ENCODE measurements at places on chromosomes 11 and 22.

DNA sequence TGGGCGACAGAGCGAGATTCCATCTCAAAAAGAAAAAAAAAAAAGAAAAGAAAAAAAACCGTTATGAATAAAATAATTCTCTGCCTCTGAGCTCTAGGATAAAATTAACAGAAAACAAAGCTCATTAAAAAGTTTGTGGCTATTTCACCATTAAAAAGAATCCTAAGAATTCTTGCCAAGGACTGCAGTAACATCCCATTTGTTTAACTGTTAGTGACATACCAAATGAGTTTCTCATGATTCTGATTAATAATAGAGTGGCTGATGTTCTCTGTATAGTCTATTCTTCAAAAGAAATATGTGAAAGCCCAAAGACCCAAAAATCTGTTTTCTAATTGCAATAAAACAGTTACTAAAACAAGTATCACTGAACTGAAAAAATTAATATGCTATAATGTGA lies 19.7 kb downstream of the CLNS1A start:
- no peak for DNase-seq

GRCh38 chr11:60566776-60567175 lies 51.6 kb downstream of the MS4A13 start:
- DNase-seq, result no peak

DNA sequence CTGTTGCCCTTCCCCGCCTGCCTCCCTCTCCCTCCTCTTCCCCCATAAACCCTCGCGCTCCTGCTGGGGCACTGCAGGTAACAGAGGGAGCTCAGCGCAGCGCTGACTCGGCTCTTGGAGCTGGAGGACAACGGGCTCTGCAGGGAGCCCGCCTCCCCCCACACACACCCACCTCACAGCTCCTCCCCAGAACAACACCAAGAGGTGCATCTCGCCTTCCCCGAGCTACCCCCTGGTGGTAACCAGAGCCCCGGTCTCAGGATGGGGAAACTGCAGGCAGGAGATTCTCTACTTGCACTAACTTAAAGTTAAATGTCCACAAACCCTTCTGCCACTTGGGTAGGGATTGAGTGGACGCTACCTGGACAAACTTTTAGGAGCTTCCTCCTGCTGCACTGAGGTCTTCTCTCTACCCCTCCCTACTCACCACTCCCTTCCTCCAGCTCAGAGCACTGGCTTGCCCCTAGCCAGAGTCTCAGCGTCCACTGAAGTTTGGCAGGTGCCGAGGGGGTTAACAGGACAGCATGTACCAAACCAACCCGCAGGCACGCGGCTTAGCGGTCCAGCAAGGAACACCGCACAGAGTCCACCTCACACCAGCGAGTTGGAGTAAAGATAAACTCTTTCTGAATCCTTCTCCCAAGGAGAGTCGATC lies 4.0 kb upstream of the SCN4B start:
- no peak for DNase-seq

- DNase-seq, result no peak
These were observed 4.5 kb downstream of the ZMAT5 start for GRCh38 chr22:29762263-29762662.

GRCh38 chr22:41538583-41538982 lies 5.7 kb downstream of the POLR3H start:
- DNase-seq, result no peak

DNA sequence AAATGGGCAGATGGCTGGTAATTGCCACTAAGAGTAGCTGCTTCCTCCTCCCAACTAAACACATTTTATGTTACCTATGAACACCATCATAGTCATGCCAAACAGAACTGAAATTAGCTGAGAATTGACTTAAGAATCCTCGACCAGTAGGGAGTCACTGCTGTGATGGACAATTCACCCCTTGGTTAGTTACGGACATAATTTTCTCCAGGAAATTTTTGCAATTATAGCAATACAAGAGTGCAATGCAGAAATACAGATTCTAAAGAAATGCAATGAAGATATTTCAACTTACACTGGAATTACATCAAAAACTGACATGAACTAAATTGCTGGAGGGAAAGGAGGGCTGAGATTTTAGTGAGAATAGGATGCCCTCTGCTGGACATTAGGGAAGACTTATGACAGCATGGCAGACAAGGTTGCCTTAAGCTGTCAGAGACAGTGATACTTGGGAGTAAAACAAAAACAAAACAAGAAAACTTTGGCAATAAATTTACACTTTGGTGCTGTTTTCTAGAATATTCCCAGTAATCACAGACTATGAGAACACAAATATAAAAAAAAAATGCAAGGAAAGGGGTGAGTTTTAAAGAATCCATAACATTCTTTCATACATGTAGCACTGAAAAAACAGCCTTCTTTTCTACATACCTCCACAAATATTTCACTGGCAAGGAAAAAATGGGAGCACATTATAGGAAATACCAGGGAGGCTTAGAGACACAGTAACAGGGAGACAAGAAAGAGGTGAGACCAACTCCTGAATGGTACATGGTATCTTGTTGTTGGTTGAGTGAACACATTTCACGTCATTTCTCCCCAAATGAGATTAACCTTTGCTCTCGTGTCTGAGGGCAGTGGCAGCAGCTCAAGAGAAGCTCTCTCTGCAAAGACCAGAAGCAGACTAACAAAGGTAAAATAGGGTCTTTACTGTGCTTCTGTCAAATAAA lies 11.2 kb upstream of the PPP2R1B start:
- DNase-seq, result no peak

DNA sequence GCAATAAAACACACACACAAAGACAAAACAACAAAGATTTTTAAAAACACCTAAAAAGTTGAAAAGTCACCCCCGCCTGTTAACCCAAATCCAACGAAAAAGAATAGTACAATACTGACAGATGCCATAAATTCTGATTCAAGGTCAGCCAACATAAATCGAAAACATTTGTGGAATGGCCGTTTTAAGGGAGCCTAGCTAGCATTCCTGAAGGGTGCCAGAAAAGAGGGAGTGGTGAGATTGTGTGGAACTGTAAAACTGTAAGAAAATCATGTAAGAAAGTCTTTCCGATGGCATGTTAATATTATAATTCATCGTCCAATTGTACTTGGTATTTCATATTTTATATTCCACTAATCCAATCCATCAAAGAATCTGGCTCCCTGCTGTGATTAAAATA lies 75.1 kb downstream of the RAB38 start:
- no peak for DNase-seq

- no peak for DNase-seq
These were observed 99.5 kb upstream of the API5 start for GRCh38 chr11:43212279-43212678.

DNA sequence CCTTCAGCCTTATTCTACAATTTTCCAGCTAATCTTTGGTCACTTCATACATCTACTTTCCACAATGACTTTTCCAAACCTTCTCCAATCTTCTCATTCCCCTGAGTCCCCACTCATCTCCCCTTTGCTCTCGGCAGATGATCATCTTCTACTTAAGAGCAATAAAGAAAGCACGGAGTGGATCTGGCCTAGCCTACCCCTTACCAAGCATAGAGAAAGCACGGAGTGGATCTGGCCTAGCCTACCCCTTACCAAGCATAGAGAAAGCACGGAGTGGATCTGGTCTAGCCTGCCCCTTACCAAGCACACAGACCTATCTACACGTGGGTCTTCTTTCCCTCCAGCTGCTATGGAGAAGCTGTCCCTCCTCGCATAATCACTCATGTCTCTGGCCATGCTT lies 558.6 kb downstream of the OPCML start:
- DNase-seq, result no peak

DNA sequence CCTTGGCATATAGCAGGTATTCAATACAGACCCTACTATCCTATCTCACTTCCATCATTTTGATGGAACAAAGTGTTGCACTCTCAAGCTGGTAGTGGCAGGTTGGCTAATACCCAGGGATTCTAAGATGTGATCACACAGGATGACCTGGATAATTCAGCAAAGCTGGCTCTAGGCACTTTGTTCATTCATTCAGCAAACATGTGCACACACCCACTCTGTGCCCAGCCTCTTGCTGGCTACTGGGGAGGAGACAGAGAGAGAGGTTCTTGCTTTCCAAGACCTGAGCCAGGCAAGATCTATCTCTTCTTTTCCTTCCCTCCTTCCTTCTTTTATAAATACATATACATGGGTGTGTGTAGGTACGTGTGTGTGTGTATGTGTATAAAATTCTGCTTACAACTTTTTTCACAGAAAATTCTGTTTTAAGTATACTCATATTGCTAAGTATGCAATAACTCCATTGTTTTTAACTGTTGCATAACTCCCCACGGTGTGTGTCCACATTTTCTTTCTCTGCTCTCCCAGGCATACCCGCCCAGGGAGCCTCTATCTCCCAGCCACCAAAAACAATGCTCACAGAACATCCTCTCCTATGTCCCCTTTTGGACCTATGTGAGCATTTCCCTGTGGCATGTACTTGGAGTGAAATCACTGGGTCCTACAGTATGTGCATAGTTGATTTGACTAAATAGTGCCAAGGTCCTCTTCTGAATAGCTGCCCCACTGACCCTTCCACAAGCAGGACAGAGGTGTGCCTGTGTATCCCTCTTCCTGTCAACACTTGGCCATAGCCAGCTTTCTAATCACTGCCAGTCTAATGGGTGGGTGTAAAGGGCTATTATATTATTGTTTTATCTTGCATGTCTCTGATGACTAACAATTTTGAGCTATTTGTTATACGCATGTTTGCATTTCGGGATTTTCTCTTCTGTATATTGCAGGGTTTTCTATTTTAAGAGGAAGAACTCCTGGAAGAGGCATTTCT lies 27.5 kb downstream of the CLPB start:
- DNase-seq, result no peak

GRCh38 chr11:1876361-1877063 lies 15.2 kb downstream of the PRR33 start:
- DNase-seq, result no peak

DNA sequence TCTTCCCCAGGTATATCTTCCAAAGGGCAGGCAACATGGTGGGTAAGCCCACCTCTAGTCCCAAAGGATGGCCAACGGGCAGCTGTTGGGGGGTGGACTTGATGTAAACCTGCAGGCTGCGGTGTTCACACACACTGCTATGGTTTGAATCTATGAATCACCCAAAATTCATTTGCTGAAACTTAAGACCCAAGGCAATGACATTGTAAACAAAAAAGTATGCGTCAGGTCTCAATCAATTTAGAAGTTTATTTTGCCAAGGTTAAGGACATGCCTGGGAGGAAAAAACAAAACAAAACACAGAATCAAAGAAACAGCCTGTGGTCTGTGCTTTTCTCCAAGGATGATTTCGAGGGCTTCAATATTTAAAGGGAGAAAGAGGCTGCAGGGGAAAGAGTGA lies 18.3 kb downstream of the RCN1 start:
- DNase-seq, result no peak

DNA sequence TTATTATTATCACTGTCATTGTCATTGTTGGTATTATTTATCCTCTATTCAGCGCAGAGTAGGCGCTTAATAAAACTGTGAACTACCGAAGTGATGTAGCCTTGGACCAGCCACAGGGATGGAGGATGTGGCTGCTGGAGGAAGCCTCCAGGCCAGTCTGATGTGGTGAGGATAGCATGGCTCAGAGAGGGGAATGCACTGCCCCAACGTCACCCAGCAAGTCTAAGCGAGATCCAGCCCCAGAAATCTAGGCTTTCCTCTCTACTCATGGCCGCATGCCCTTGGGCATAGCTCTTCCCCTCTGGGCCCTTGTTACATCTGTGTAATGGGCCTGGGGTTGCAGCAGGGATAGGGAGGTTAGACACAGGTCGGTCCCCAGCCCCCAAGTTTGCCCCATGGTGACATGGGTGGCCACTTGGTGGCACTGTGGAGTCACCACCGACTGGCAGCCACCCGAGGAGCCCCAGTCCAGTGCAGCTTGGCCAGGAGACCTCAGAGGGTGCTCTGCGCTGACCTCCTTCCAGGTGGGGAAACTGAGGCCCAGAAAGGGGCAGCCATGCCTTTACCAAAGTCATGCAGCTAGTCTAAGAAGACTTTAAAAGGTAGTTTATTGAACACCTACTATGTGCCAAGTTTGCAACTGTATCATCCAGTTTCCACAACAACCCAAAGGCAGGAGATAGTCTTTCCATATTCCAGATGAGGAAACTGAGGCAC lies 395.7 kb downstream of the MN1 start:
- DNase-seq, result no peak

- no peak for DNase-seq
These were observed 82.6 kb downstream of the LRRC32 start for GRCh38 chr11:76587820-76588454.

- DNase-seq, result no peak
These were observed 440.4 kb downstream of the INSC start for GRCh38 chr11:15555161-15555560.

- no peak for DNase-seq
These were observed 45.7 kb downstream of the CYTH4 start for GRCh38 chr22:37328017-37328416.

GRCh38 chr22:47607486-47607885 lies 845.0 kb downstream of the TBC1D22A start:
- DNase-seq, result no peak

GRCh38 chr11:37978647-37979046 lies 1380.6 kb upstream of the RAG2 start:
- DNase-seq, result no peak

DNA sequence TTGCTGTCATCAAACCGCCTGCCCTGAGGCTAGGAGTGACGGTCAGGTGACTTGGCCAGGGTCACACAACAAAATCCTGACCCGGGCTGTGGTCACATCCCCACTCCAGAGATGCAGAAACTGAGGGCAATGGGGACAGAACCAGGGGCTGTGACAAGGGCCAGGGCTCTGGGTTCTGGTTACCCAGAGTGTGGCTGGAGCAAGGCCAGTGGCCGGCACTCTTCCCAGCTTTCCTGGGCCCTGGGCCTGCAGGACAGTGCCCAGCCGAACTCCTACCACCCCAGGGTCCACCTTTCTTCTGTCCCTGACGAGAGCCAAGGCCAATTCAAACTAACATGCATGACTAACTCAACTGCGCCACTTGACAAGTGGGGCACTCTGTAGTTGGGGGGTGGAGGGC lies 35.9 kb downstream of the ARVCF start:
- DNase-seq, result no peak

DNA sequence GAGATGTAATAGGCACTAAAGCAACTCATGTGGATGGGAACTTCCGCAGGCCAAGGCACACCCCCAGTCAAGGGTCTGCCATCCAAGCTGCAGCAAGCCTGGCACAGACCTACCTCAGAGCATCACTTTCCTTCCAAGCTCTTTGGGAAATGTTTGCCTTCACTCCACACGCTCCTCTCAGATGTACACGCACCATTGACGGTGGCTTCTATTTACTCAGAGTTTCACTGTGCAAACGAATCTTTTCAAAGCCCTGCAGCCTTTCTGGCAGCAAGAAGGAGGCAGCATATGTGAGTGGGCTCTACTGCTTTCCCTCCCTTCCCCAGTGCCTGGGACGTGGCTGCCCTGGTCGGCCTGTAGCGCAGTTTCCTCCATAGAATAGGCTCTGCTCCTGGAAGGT lies 60.9 kb upstream of the USP47 start:
- no peak for DNase-seq

GRCh38 chr11:31421820-31422219 lies 52.2 kb downstream of the DNAJC24 start:
- DNase-seq, result no peak

DNA sequence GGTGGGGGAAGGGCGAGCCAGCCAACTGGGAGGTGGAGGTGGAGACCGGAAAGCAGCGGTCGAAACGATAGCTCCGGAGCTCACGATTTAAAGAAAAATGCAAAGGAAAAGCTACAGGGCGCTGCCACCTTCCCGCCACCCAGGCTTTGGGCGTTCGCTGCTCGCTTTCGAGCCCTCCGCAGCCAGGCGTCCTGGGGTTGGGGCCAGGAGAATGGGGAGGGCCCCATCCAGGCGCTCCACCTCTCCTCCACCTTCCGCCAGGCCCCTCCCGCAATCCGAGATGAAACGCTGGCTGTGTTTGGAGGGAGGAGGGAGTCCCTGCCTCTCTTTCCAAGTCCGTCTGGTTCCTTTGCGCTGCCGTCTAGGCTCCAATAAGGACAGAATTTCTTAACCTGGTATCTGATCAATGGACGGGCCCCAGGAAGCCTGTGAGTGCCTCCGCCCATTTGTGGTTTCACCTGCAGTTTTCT lies 483 bp upstream of the ABTB2 start:
- no peak for DNase-seq

Data from cortex of kidney (tissue), 1 donor.